Posterior cingulate gyrus (tissue), 11 donors: ENCODE measurements at places on chromosomes 4 and X.

- no peak for DNase-seq
Measured at GRCh38 chr4:121208244-121209007, 44.3 kb upstream of the TNIP3 start.

- no peak for DNase-seq
Measured at GRCh38 chr4:100188829-100189228, 1.4 kb downstream of the DDIT4L start.

DNA sequence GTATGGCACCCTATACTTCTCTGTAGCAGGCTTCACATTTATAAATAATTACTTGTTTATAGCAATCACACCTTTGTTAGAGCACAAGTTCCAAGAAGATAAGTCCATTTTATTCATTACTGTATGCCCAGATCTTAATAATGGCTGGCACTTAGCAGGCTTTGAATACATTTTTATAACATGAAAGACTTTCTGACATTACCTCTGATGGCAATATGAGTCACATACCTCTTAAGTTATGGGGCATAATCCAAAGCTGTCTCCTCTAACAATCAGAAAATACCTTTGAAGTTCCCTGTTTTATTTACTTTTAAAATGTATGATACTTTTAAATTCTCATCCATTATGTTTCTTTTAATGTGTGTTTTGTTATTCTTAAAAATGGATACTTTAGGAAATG lies 12.2 kb downstream of the SCRG1 start:
- DNase-seq: no peak

DNA sequence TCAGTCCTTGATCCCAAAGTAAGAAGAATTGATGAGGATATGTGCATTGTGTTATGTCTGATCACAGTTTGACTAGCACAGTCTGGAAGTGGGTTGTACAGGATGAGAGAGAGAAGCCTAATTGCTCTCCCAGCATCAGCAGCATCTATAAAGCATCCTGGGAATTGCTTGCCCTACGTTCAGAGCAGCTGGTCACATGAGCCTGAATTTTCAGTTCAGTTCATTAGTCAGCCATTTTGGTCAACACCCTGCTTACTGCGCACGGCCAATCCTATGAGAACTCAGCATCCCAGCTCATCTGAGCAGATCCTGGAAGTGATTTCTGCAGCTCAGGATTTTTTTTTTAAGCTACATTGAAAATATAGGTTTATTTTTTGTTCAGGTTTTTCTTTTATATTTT lies at the start of gene RUFY3:
RUFY3 (plus strand) TSS at position 218 of the 400 bp plus-strand sequence. CDS start 610 bp downstream, outside the sequence.
- peak; percentile 77 for DNase-seq

DNA sequence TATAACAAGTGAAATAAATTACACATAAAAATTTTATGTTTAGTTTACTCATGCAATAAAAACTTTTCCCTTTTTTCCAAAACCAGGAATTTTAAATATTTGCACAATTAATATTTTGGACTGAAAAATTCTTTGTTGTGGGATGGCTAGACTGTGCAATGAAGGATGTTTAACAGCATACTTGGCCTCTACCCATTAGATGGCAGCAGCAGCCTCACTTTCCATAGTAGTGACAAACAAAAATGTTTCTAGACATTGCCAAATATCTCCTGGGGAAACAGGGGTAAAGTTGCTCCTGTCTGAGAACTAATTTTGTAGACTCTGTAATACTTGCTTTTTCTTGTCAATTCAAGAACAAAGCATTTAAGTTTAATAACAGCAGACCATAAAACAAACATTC lies 49.8 kb downstream of the SCLT1 start:
- no peak for DNase-seq

GRCh38 chr4:86563416-86563815 lies 30.7 kb upstream of the PTPN13 start:
- DNase-seq: no peak

GRCh38 chr4:51931461-51931860 lies 88.5 kb downstream of the DCUN1D4 start:
- no peak for DNase-seq

DNA sequence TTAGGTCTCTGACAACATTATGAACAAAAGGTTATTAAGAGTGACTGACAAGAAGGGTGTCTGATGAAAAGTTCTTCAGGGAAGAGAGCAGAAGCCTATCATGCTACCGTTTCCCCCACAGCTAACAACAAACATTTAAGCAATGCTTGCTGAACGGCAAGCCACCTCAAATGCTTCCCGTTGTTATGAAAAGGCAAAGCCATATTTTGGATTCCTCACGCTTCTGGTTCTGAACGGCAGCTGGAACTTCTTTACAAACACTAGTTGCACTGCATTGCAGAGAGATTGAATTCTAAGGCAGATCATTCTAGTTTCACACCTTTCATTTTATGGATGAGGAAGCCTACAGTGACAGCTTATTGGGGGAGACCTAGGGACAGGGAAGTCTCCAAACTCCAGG lies 48.6 kb upstream of the NAP1L5 start:
- no peak for DNase-seq

GRCh38 chr4:105613306-105613705 lies 60.9 kb downstream of the ARHGEF38 start:
- no peak for DNase-seq

DNA sequence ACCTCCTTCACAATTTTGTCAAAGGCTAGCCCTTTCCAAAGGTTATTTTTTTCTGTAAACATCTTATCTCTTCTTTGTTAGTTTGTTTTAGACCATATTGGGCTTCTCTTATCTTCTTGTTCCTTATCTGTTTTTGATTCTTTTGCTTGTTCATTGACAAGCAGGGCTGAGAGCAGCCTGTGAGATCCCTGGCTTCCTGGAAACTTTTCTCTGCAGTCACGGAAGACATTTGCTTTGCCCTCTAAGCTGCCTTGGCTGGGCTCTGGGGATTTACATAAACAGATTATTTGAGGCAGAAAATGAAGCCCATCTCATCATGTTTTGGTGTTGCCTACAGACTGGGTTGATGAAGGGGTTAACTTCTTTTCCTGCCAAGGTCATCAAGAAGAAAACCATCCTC lies 157.4 kb upstream of the AMOT start:
- no peak for DNase-seq

- DNase-seq: no peak
Measured at GRCh38 chr4:70392057-70392776, 5.5 kb upstream of the OPRPN start.

DNA sequence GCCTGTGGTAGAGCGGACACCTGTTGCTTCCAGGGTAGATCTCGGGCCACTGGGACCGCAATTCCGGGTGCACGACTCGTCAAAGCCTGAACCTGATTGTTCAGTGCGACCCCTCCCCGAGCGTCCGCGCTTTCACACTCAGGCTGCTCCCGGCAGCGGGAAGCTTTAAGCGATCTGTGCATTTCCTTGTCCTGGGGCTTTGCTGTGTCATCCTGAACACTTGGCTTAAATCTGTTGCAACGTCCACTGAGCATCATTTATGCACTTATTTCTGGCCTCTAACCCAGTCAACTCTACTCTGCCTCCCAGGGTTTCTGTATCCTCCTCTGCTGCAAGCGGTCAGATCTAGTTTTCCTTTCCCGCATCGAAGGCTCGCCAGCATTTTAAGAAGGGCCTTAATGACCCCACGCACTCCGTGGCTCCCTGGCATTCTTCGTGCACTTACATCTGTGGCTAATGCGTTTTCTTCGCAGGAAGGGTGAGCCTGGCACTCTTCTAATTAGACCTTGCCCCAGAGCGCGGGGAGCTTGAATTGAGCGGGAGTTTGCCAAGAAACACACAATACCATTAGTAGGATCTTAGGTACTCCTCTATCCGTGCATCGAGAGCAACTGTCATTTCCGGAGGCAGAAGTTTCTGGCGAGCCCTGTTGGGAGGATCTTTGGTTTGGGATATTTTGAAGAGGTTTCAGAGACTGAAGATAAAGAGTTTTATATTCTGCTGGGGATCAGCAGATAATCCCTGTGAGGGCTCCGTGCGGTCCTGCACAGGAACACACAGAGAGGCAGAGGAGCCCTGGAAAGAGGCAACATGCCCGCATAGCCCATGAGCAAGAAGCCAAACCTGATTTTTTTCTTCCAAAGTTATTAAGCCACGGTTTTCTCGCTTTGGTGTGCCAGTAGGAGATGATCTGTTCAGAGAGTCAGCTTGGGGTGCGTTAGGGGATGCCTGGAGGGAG lies 654 bp upstream of the DDIT4L start:
- DNase-seq: no peak

GRCh38 chrX:16215660-16216059 lies 48.4 kb downstream of the MAGEB17 start:
- no peak for DNase-seq

- no peak for DNase-seq
Measured at GRCh38 chr4:999882-1000425, 6.8 kb upstream of the SLC26A1 start.

DNA sequence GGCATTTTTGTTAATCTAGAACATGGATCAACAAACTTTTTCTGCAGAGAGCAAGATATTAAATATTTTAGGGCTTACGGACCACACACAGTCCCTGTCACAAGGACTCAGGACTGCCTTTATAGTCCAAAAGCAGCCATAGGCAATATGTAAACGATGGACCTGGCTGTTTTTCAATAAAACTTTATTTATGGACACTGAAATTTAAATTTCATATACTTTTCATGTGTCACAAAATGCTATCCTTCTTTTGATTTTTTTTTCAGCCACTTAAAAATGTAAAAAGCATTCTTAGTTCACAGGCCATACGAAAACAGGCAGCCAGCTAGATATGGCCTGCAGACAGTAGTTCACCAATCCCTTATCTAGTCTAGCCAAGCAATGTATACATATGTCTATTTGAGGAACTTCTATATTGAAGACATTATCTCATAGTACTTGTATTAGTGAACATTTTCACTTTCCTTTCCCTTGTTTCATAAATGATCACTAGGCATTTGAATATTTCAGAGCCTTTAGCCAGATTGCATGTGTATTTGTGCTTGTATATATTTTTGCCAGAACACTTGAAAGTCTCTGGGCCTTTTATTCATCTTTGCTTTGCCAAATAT lies 350.9 kb downstream of the RPA4 start:
- no peak for DNase-seq

- DNase-seq: no peak
Measured at GRCh38 chr4:7854697-7855370, 84.8 kb downstream of the AFAP1 start.

- DNase-seq: no peak
Measured at GRCh38 chr4:156725257-156725656, 246.3 kb downstream of the PDGFC start.

- no peak for DNase-seq
Measured at GRCh38 chrX:1925053-1925481, 310.2 kb downstream of the ASMT start.

- DNase-seq: no peak
Measured at GRCh38 chrX:108001218-108001814, 19.1 kb upstream of the TEX13B start.

- DNase-seq: no peak
Measured at GRCh38 chr4:7183780-7184460, 8.4 kb upstream of the SORCS2 start.

GRCh38 chrX:67044029-67044653 lies 405.3 kb upstream of the EDA2R start:
- DNase-seq: no peak

- no peak for DNase-seq
Measured at GRCh38 chr4:8505229-8505628, 64.7 kb downstream of the TRMT44 start.

DNA sequence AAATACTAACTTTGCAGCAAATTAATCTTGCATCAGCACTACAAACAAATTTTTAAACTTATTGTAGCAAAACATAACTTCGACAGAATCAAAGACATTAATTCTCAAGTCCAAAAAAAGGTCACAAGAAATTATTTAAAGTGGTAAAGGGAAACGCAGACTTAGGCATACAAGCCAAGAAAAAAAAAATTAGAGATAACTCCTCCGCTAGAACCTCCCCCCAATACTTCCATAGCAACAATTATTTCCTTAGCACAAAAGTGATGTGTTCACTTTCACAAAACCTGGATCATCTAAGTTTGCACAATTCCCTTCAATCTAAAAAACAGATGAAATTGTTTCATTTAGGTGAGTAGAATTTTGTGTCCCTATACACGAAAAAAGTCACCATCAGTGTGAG lies 1.1 kb downstream of the LRBA start:
- no peak for DNase-seq

DNA sequence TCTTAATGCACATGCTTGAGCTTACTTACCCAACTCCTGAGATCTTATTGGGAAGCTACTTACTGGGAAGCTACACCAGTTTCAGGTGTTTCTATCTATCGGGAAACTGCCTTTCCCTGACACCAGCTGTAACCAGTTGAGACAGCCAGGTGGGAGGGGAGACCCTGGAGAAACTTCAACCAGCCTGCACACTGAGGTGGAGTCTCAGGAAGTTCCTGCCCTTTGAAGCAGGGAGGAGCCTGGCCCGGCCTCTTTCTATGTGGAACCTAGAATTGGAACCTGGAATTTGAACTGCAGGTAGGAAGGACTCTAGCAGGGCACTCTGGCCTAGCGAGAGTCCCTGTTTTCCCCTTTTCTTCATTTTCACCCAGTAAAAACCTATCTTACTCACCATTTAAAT lies 425.8 kb upstream of the PABPC4L start:
- DNase-seq: no peak

DNA sequence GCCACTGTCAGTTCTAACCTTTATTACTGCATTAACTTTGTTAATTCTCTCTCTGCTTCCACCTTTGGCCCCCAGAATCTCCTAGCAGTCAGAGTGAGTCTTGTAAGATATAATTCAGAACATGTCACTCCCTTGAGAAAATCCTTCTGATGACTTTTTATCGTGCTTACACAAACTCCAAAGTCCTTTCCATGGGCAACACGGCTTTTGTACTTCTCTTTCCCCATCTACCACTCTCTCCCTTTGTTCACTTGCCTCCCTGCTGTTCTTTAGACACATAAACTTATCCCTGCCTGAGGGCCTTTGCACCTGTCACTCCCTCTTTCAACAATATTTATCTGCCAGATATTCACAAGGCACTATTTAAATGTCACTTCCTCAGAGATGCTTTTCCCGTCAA lies 64.8 kb downstream of the MAOB start:
- no peak for DNase-seq

DNA sequence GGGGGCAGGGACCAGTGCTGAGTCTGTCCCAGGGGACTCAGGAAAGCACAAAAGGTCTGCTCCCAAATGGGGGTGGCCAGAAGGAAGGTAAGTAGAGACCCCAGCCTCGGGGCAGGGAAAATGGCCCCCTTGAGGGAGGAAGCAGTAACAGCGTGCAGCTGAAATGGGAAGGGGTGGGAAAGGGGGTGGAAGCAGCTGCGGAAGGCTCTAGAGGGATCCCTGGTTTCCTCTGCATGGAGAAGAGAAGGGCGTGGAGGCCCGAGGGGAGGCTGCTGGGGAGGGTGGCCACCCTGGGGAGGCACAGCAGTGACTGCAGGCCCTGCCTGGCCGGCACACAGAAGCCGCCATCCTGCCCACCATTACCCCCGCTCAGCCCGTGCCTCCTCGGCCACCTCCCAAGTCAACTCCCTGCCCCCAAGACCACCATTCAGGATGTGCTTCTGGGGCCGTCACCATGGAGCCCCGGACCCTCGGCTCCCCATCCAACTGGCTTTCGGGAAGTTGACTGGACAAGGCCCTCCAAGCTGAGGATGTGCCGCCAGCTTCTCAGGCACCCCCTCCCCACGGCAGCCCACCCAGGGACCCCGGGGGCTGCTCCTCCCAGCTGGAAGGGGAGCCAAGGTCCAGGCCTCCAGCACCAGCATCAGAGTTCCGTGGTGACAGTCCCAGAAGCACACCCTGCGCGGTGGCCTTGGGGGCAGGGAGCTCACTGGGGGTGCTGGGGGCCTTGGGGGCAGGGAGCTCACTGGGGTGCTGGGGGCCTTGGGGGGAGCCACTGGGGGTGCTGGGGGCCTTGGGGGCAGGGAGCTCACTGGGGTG lies 23.6 kb downstream of the CFAP99 start:
- DNase-seq: peak; percentile 55
